ENCODE measurements at places on chromosomes 13 and 19.

DNA sequence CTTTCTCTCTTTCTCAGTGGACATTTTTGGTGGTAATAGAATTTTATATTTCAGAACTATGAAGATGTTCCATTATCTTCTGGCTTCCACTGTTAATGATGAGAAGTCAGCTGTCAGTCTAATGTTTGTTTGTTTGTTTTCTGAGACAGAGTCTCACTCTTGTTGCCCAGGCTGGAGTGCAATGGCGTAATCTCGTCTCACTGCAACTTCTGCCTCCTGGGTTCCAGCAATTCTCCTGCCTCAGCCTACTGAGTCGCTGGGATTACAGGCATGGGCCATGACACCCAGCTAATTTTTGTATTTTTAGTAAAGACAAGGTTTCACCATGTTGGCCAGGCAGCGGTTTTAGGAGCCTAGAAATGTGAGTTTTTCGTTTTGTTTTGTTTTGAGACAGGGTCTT, 4.7 kb downstream of the ZNF317 start:
- no peak for DNase-seq

GRCh38 chr13:107088061-107088460, 520.1 kb upstream of the ARGLU1 start:
- no peak for DNase-seq

DNA sequence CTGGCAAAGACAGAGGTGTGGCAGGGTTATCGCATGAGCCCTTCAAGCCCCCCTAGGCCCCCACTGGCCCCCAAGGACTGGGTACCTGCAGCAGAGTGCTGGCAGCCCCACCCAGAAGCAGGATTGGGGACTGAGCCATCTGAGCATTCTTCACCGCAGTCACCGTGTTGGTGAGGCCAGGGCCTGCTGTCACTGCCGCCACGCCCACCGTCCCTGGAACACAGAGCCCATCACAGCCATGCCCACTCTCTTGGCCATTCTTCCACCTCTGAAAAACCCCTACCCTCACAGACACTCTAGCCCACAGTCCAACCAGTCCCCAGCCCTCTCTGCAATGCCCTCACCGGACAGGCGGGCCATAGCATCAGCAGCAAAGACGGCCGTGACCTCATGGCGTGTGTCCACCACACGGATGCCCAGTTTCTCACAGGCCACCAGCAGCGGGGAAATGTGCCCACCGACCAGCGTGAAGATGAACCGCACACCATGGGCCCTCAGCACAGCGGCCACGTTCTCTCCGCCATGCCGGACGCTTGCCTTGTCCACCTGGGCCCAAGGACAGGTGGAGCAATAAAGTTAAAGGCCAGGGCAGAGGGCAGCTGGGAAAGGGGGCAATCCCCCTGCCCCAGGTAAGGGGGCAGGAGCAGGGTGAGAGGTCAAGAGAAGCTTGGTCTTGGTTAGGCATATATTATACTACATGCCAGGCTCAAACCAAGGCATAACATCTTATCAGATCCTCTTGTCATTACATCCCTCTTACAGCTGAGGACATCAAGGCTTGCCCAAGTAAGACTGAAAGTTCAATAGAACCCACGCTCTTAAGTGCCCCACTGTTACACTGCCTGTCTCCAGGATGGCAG, 16.1 kb downstream of the SYDE1 start:
- no peak for DNase-seq

DNA sequence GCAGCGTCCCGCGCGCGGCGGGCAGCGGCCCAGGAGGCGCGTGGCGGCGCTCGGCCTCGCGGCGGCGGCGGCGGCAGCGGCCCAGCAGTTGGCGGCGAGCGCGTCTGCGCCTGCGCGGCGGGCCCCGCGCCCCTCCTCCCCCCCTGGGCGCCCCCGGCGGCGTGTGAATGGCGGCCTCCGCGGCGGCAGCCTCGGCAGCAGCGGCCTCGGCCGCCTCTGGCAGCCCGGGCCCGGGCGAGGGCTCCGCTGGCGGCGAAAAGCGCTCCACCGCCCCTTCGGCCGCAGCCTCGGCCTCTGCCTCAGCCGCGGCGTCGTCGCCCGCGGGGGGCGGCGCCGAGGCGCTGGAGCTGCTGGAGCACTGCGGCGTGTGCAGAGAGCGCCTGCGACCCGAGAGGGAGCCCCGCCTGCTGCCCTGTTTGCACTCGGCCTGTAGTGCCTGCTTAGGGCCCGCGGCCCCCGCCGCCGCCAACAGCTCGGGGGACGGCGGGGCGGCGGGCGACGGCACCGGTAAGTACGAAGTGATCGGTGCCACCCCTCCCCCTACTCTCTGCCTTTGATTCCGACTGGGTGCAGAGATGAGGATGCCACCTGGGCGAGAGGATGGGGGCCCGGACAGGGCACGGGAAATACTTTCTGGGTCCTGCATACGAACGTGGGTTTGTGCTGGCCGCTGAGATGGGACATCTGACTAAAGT, 874 bp downstream of the TRIM28 start:
- no peak for DNase-seq

- no peak for DNase-seq
Observed at GRCh38 chr13:52025475-52026245, 1.2 kb downstream of the UTP14C start.

DNA sequence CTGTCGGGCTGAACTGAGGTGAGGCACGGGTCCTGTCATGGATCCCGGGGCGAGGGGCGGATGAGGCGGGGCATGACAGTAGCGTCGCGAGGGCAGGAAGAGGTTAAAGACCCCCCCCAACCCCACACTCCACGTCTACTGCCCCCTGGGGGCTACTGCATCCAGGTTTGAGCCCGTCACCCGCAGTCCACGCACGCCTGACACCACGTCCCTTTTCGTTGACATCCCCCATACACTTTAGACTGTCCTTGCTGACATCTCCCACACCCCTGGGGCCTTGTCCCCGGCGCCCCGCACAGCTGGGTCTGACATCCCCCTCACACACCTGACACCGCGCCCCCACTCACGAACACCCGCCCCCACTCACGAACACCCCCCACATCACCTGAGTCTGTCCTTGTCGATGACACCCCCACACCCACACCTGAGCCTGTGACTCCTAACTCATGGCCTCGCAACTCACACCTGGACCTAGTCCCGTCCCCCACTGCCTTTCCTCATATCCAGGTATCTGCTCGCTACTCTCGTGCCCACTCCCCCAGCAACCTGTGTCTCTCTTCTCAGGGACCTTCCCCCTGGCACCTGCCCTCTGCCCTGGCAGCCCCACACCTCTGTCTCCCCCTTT, 416 bp downstream of the SLC25A42 start:
- DNase-seq, result peak; percentile 57

GRCh38 chr19:49879243-49879963, 1.9 kb downstream of the TBC1D17 start:
- no peak for DNase-seq

GRCh38 chr13:40345654-40346372, 320.6 kb downstream of the FOXO1 start:
- no peak for DNase-seq

DNA sequence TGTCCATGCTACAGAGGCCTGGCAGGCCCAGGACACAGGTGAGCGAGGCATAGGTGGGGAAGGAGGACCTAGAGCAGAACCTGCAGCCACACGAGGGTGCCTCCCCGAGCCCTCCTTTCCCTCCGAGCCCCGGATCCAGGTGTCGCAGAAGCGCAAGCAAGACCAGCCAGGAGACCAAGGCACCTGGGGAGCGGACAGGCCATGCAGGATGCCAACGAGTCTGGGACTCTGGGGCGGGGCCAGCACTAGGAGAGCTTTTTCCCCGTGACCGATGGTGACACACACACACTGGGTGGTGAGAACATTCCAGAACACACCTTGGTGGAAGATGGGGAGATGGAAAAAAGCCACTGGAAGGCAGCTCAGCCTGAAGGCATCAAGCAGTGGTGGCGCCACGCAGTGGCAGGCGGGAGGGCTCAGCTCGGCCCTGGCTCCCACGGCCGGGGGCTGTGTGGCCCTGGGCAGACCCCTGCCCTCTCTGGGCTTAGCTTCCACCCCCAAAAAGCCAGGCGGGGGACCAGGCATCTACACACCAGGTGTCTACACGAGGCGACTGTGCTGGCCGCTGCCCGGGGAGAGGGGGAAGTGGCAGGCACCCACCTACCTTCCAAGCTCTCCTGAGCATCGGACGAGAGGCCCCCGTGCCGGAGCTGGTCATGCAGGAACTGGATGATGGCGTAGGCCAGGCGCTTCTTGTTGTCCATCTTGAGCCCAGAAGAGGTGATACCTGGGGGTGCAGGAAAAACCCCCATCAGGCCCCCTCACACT, 14.5 kb downstream of the SGTA start:
- DNase-seq, result no peak

- peak; percentile 76 for DNase-seq
Observed at GRCh38 chr19:52922841-52923777, at the start of gene ZNF888. Gene ZNF888, minus strand, starts transcription at chr19:52923428. Its CDS starts 5,555 bp downstream, at chr19:52917873.

DNA sequence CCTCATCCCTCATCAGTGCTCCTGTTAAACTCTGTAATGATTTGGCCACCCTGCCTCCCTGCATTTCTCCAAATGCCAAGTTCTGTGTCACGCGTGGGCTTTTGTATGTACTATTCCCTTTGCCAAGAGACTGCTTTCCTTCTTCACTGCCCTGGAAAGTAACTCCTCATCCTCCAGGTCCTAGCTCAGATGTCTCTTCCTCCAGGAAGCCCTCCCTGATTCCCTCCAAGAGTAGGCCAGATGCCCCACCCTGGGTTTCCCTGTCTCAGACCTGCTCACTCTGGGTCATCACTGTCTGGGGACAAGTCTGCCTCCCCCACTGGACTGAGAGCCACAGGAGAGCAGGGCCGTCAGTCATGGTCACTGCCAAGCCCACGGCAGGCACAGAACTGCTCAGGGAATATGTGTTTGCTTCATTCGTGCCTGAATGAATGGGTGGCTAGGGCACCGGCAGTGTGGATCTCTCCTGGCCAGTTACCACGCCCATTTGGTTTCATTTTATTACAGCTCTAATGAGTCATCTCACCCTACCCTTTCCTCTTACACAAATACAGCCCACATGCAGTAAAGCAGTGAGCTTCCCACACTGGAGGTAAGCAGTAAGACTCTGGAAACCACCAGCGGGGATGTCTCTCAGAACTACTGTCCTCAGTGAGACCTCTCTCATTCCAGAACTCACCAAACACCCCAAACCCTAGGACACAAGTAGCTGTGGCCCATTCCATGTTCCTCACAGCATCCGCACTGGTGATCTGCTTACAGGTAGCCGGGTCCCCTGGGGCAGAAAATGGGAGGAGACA, 12.1 kb upstream of the GPR4 start:
- DNase-seq, result no peak

GRCh38 chr13:44212633-44213396, 160.8 kb upstream of the SERP2 start:
- no peak for DNase-seq

- no peak for DNase-seq
Observed at GRCh38 chr13:99374994-99375737, 68.0 kb upstream of the GPR183 start.

All from CMK (cell line).